WTC11 (cell line): ENCODE measurements at places on chromosomes 13 and 19.

DNA sequence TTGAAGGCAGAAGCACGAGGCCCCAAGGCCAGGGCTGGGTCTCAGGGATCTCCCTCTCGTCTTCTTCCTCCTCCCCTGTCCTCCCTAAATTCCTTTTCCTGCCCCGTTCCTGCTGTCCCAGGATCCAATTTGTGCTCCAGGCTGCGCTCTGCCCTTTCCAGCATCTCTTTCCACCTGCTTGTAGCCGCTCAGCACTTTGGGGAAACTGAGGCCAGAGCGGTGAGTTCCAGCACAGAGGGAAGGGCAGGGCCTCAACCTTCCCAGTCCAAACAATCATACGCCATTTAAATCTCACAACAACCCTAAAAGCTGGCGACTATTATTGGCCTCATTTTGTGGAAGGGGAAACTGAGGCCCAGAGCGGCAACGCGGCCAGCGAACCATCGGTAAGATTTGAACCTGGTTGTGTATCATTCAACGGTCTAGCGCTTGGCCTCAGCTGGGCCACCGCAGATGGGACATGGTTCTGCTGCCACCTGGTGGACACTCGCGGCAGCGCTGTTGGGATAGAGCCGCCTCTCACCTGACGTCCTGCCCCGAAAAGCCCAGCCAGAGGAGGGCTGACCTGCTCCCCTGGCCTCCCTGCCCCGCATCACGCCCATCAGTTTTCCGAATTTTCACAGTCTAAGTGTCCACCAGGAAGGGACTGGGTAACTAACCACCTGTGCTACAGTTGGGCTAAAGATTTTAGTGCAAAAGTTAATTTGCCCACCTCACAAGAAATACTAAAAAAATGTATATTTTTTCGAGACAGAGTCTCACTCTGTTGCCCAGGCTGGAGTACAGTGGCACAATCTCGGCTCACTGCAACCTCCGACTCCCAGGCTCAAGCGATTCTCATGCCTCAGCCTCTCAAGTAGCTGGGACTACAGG lies 4.2 kb upstream of the RPL18A start:
- DNase-seq: peak; percentile 95

DNA sequence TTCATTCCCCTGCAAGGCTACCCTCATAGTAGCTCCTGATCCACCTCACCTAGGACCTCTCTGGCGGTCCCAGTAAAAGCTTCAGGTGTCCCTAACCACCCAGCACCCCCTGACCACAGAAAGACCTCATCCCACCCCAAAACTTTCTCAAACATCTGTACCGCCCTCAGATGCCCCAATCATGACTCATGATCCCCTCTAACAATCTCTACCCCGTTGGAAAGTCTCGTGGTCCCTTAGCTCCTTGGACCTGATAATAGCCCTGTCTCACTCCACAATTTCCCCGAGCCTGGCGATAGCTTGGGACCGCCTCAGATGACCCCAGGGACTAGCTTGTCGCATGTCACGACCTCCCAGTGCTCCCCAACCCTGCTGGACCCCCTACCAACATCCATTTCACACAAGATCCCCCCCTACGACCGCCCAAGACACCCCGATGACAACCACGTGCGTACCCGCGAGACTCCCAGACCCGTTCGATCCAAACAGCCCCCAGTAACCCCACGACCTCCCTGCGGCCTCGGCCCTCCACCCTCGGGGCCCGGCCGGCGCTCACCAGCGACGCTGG lies 450 bp downstream of the NDUFA11 start:
- no peak for DNase-seq

GRCh38 chr19:52351512-52351911 lies 15.5 kb downstream of the ZNF610 start:
- DNase-seq: peak; percentile 80

GRCh38 chr19:33503433-33504057 lies 18.0 kb downstream of the PEPD start:
- no peak for DNase-seq

DNA sequence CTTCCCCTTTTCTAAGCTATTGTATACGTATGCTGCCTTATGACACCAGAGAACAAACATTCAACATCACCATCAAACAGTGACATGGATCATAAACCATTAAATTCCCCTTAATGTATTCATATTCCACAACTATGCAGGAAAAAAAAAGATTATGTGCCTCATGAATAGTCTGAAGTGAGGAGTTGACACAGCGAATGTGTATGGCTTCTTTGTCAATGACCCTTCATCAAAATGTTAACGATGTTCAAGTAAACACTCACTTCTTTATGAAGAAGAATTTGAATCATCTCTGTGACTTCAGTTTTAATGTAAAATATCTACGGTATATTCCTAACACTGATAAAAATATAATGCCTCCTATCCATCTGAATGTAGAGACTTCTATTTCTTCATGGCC lies 44.6 kb downstream of the SMAD9 start:
- no peak for DNase-seq

GRCh38 chr13:98890186-98890585 lies 87.7 kb downstream of the DOCK9 start:
- no peak for DNase-seq

- DNase-seq: no peak
These were observed 623.4 kb downstream of the PCDH17 start for GRCh38 chr13:58254943-58255342.

GRCh38 chr19:33430674-33431277 lies 57.3 kb downstream of the CEBPG start:
- peak; percentile 81 for DNase-seq

DNA sequence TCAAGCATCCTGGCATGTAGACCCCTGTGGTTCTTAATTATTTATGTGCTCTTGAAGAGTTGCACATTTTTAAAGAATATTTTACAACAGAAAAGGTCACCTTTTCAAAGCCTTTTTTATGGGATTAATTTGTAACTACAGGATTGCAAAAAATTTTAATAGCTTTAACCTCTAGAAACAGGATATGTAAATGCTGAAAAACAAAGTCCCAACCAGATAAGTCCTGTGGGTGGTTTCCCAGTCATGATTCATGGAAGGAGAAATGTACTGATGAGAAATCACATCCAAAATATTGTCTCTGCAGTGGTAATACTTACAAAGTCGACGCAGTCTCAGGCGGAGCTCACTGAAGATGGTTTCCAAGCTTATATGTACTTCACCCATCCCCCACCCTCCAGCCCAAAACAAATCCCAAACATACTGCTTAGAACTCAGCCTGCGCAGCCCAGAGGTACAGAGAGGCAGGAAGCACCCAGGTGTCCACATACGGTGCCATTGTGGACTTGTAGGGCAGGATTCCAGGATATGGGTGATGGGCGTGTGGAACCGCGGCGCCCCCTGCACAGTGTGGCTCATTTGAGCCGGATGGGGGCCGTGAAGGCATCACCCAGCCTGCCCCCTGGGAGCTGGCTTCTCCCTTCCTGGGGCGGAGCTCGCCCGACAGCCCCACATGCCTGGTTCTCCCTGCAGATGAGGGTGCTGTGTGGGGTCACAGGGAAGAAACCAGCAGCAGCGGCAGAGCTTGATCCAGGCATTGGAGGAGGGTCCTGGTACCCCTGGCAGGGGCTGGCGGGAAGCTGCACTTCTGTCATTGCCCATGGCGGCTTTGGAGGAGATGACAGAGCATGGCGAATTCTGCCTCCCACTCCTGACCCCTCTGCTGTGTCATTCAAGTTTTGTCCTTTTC lies 101.2 kb downstream of the ATP11A start:
- peak; percentile 11 for DNase-seq

DNA sequence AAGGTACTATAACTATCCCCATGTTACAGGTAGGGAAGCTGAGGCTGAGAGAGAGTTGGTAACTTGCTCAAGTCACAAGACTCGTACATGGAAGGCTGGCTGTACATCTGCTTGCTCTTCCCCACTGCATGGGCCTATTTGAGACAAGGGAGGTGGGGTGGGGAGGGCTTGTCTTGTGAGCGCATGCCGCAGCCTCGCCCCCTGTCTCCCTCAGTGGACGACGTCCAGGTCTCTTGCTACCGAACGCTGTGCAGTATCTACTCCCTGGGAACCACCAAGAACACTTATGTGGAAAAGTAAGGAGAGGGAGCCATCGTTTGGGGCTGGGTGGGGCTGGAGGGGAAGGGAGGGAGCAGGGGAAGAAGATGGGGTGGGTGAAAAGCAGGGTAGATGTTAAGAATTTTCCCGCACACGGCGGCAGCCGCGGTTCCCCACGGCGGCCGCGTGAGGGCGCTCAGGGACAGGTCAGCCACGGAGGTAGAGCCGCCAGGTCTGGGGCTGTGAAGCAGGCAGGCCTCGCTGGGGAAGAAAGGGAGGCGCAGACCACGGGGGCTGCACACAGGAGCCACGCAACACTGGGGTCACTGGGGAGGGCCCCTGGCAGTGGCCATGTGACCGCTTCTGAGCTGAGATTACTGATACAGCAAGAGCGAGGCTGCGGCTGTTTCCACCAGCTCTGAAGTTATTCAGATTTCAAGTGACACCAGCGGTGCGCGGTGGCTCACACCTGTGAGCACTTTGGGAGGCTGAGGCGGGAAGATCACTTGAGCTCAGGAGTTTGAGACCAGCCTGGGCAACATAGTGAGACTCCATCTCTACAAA lies 81.5 kb downstream of the RYR1 start:
- peak; percentile 84 for DNase-seq

GRCh38 chr13:68173111-68173510 lies 943.0 kb upstream of the PCDH9 start:
- no peak for DNase-seq

- DNase-seq: no peak
These were observed 550.1 kb downstream of the DACH1 start for GRCh38 chr13:71316792-71317363.
